ENCODE measurements at places on chromosomes 12 and 14.

GRCh38 chr14:25520821-25521220 lies 470.9 kb upstream of the STXBP6 start:
- H3K4me1 ChIP-seq = no peaks in the 10 kb centered on the region
- no peaks in the 10 kb centered on the region for H3K27me3 ChIP-seq
- H3K4me3 ChIP-seq = no peak overlapping the region
- no peaks in the 10 kb centered on the region for H3K36me3 ChIP-seq

- H3K27me3 ChIP-seq = no peaks in the 10 kb centered on the region
- no peak overlapping the region for H3K27ac ChIP-seq
- no peaks in the 10 kb centered on the region for H3K36me3 ChIP-seq
- H3K4me1 ChIP-seq = no peaks in the 10 kb centered on the region
Observed at GRCh38 chr12:67155863-67156262, 113.3 kb upstream of the CAND1 start.

DNA sequence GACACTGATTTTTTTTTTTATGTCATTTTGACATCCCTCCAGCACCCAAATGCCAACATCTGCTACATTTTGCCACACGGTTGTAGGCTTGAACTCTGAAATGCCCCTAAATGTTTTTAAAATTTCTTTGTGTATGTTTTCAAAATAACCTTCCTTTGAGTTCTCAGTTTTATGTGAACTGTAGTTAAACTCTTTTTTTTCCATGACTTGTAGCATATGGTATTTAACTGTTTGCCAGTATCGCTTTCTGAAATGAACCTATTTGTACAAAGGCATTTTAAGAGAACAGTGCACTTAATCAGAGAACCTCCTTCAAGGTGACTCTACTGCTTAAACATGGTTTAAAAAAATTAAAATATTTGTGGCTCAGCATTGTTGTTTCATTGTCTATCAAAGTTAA lies 61.5 kb downstream of the PDE3A start:
- no peak overlapping the region for H3K27ac ChIP-seq
- DNase-seq = no peak
- no peaks in the 10 kb centered on the region for H3K4me1 ChIP-seq
- H3K27me3 ChIP-seq = no peaks in the 10 kb centered on the region
- no peaks in the 10 kb centered on the region for H3K36me3 ChIP-seq
- H3K4me3 ChIP-seq = no peak overlapping the region

GRCh38 chr14:23034498-23035302 lies at the start of gene PSMB5:
Gene PSMB5, minus strand, starts transcription at chr14:23034900. Its CDS starts 19 bp downstream, at chr14:23034881.
- H3K27ac ChIP-seq = peak within 1 kb of the TSS; percentile 98
- peaks cover 7% of the 10 kb centered on the region for H3K4me1 ChIP-seq
- H3K4me3 ChIP-seq = peak within 1 kb of the TSS; percentile 93
- H3K27me3 ChIP-seq = no peaks in the 10 kb centered on the region
- peak; percentile 96 for DNase-seq

DNA sequence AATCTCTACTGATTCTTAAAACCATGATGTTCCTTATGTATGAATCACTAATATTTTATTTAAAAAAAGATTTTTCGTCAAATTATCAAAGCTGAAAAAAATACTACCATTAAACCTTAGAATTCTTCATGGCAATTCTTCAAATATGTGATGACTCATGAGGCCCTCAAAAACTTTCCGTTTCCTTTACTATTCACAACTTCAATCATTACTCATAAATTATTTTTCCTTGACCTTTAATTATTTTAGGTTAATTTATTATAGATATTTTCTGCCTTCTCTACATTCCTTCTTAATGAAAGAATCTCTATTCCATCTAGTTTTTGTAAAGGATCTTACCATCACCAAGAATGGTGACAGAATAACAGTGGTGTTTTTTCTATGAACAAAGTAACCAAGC lies 162.1 kb upstream of the SOX5 start:
- no peak for DNase-seq
- H3K4me3 ChIP-seq = no peak overlapping the region
- H3K36me3 ChIP-seq = no peaks in the 10 kb centered on the region
